ENCODE measurements at places on chromosomes 16 and 17. TPM values are rescaled to one million over a fixed set of nuclear protein-coding genes. Genes with fewer than 3 reads are reported as not detected.

Gene GPRC5B
- 0.20 TPM for total RNA-seq

Gene SLC5A10
- not detected for total RNA-seq

Gene MYCBPAP
- 0.98 TPM for total RNA-seq

Gene CALB2
- total RNA-seq = not detected

Gene C17orf78
- total RNA-seq = not detected

Gene P4HB
- total RNA-seq = 794 TPM

Gene LRRC37A
- total RNA-seq = 4.5 TPM
